ENCODE measurements at places on chromosomes 7 and 10.

DNA sequence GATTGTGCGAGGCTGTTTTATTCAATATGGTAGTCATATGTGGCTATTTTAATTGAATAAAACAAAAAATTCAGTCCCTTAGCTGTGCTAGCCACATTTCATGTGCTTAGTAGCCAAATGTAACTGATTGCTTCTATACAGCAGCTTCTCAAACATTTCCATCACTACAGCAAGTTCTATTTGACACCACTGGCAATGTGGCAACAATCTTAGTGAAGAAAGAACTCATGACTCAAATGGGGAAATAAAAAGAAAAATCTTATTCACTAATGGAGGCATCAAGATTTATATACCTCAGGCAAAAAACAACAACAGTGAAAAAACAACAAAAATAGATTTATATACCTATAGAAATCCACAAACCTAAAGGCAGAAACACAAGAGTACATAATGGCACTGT lies 17.9 kb downstream of the SEM1 start:
- no peak for DNase-seq

- no peak for DNase-seq
Measured at GRCh38 chr7:111593343-111593742, 31.1 kb upstream of the IMMP2L start.

DNA sequence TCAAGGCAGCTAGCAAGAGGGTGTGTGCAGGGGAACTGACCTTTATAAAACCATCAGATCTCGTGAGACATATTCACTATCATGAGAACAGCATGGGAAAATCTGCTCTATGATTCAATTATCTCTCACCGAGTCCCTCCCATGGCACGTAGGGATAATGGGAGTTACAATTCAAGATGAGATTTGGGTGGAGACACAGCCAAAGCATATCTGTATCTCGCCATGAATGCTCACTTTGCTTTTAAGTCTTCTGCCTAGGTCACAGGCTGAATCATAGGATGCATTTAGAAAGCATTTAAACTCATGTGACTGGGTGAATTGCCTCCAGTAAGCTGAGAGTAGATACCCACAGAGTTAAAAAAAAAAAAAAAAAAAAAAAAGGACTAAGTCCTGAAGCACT lies 220.0 kb downstream of the AGMO start:
- no peak for DNase-seq

DNA sequence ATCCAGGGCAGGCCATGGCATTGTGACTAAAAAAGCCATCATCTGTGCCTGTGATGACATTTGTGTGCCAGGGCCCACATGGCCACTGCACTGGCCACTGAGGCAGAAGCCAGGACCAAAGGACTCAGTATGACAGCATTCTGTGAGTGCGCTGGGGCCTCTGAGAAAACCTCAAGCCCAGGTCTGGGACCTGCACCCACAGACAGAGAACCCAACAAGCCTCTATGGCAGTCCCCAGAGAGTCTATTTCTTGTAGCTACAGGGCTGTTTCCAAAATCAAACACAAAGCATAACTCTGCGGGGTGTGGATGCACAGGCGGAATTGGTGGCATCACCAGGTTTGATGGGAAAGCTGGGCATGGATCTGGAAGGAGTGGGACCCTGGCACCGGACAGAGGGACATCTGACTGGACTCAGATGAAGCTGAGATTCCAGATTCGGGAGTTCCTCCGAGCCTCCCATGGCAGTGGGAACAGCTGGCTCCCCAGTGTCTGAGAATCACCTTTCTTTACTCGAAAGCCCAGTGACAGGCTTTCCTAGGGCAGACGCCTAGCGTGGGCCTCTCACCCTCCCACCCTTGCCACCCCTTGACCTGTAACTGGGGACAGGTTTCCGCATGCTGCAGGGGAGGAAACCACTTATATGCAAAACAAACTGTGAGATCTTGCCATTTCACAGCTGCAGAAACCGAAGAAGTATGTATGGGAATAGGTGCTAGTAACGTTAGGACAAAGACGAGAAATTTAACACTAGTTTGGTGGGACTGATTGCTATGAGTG lies 70.6 kb upstream of the RHEB start:
- DNase-seq = no peak

DNA sequence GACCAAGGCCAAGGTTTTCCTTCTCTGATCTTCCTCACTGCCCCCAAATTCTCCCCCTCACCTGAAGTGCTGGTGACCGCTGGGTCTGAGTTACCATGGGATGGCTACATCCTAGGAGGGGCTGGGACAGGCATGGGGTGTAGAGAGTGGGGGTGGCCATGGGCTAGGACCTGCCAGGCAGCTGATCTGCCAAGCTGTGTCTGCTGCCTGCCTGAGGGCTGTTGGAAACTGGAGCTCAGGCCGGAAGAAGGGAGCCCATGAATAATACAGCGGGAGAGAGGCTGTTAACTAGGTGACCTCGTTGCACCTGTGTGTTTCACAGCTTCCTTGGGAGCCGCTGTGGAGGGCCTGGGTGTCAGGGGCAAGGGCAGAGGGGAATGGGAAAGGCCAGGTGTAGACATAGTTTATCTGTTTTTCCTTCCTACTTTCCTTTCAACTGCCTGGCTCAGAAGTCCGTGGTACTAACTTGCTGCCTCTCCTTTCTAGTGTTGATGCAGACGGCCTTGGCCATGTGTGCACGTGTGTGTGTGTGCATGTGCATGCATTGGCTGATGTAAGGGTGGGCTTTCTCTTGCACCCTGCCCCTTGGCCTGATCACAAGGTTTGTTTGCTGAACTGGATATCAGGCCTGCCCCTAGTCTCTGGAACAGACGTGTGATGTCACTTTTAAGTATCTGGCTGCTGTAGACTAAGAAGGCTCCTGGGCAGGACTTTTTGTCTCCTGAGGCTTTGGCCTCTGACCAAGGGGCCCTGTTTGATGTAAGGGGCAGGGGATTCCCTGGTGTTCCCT lies 11.9 kb downstream of the CDH23 start:
- DNase-seq = no peak

- DNase-seq = no peak
Measured at GRCh38 chr10:93550606-93551005, 15.9 kb upstream of the FFAR4 start.

- DNase-seq = no peak
Measured at GRCh38 chr7:73988197-73988596, 39.8 kb upstream of the ELN start.

DNA sequence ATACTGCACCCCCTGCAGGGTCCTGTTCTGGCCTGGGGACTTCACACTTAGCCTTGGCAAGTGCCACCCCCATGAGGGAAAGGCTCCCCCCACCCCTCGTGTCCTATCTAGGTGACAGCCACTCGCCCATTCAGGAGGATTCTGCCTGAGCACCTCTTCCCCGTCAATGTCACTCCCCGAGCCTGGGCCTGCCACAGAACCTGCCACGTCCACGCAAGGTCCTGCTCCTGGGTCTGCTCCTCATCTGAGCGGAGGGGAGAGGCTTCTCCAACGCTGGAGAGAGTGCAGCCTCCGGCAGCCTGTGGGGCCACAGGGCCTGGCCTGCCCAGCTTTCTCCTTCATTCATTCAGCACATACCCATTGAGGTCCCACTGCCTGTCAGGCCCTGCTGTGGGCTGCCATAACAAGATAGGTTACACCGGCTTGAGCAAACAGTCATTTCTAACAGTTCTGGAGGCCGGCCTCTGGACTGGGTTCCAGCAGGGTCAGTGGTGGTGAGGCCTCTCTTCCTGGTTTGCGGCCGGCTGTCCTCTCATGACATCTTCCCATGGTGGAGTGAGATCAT lies 92.0 kb upstream of the RET start:
- DNase-seq = no peak

DNA sequence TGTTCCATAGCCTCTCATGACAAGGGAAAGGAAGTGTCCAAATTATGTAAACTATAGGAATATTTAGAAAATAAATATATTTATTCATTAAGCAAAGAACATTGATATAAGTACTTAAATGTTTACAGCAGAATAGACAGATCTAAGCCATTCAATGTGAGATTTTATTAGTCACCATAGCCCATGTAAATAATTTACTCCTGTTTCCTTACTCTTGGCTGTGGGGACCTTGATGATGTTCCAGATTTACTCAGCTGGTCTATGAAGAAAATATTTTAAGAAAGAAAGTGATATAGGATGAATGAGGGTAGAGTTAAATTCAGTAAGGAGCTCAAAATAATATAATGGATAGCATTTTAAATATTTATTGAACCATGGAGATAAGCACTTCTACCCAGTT lies 442.6 kb upstream of the KLF6 start:
- no peak for DNase-seq

DNA sequence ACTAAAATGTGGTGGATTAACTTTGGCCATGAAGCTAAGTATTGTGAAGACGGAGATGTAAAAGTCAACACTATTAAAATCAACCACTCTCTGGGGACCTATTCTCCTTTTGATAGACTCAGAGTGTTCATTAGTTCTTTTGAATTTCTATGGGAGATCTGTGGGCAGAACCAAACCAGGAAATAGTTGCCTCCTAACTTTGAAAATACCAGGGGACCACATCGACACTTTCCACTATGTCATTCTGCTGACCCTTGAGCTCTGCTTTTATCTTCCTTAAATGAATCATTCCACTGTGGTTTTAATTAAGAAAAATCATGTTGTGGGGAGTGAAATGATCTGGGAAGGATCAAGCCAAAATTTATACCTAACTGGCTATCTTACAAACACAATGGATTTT lies 960.5 kb downstream of the GATA3 start:
- DNase-seq = no peak

- no peak for DNase-seq
Measured at GRCh38 chr7:16223963-16224707, 197.2 kb downstream of the CRPPA start.

DNA sequence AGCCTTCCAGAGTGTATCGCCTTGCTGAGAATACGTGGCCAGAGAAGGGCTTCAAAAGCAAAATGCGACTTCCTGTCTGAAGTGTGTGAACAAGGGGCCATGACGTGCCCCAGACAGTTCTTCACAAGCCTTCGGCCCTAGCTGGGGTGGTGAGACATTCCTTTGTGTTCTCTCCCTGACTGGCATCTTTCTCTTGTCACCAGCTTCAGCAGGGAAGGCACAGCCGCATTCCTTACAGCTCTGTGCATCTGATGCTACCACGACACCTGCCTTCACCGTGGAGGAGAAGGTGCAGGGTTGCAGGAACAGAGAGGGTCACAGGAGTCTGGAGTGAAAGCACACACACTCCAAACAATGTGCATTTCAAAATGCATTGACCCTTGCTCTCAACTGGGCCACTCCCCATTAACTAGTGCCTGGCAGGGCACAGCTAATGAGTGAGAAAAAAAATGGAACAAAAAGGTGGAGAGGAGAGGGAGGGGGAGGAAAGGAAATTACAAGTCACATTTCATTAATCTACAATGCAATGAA lies 93.4 kb downstream of the GPR26 start:
- no peak for DNase-seq

- DNase-seq = no peak
Measured at GRCh38 chr10:30846710-30847109, 185.0 kb downstream of the ZNF438 start.

DNA sequence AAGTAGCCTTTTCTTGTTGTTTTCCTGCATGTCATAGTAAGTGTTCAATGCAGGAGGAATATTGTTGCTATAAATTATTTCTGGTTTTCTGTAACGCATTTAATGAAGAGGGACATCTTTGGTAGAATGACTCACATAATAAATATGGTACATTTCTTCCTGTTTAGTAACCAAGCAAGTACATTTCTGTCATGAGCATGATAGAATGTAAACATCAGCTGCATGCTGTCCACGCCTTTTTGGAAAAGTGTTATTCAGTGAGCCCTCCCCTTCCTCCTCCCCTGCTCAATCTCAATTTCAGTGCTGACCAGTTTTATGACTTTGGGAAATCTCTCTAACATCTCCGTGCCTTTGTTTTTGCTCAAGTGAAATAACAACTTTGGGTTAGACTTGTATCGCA lies 664.0 kb downstream of the XPNPEP1 start:
- DNase-seq = no peak

GRCh38 chr7:20021831-20022230 lies 195.4 kb downstream of the MACC1 start:
- DNase-seq = no peak

DNA sequence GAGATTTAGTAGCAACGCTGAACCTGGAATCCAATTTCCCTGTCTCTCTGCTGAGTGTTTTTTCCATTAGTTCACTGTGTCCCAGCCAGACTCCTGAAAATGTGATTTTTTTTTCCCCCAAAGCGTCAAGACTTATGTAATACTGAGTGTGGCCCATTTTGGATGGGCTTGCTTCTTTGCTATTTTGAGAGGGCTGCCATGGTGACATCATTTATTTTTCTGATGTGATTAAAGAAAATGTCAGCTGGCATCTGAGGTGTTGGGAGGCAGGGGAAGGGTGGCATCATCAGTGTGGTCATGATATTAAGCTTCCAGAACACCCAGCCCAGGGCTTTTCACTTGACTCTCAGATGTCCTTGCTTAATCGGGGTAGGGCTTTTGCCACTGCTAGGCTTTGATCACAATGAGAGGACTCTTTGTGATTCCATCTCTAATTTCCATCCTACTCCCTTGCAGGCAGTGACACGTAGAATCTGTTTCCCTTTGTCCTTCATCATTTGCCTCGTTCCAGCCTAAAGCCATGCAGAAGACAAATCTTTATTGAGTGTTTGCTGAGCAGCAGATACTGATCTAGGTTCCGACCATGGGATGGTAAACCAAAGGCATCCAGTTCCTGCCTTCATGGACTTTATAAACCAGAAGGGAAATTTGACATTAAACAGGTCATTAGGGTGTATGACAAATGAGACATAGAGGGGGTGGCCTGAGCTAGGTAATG lies 7.4 kb downstream of the ZNF365 start:
- no peak for DNase-seq

GRCh38 chr10:57943701-57944100 lies 324.0 kb downstream of the IPMK start:
- no peak for DNase-seq

GRCh38 chr7:151435971-151436370 lies 4.0 kb downstream of the CRYGN start:
- no peak for DNase-seq

GRCh38 chr7:79132844-79133451 lies 320.5 kb downstream of the MAGI2 start:
- DNase-seq = no peak

DNA sequence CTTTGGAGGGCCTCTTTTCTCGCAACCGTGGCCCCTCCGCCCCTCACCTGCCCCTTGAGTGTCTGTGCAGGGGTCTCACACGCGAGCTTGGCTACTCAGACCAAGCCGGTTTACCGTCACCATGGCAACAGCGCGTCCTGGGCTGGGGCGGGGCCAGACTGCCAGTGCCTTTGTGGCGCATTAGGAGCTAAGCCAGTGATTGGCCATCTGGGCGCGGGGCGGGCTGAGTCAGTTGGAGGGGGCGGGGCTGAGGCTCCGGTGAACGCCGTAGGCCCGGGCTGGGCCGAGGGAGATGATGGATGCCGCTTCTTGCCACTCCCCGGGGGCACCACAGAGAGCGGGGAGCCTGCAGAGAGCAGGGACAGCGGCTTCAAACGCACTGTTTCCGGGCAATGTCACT lies 48.7 kb upstream of the FXYD4 start:
- DNase-seq = no peak

- no peak for DNase-seq
Measured at GRCh38 chr7:4185721-4186512, 496.2 kb upstream of the FOXK1 start.

DNA sequence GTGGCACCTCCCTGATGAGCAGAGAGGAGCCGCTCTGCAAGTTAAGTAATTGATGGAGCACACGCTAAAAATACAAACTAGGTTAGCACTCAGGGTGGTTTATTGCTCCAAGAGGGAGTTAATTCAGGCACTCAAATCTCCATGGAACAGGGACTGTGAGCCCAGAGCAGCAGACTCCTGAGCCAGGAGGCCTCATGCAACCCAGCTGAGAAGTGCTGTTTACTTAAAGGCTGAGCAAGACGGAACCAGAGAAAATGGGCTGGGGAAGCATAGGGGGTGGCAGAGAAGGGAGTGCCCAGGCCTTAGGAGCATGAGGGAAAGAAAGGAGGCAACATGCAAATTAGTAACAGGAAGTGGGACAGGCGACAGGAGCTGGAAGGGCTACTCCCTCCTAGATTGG lies 174.1 kb downstream of the KCNMA1 start:
- DNase-seq = no peak
